ENCODE measurements at places on chromosomes 1 and 21.

- DNase-seq, result no peak
Observed at GRCh38 chr1:203669739-203670138, 43.1 kb downstream of the ATP2B4 start.

- no peak for DNase-seq
Observed at GRCh38 chr1:50986653-50987052, 16.6 kb downstream of the CDKN2C start.

- DNase-seq, result no peak
Observed at GRCh38 chr21:44603109-44603875, 2.9 kb downstream of the KRTAP10-7 start.

DNA sequence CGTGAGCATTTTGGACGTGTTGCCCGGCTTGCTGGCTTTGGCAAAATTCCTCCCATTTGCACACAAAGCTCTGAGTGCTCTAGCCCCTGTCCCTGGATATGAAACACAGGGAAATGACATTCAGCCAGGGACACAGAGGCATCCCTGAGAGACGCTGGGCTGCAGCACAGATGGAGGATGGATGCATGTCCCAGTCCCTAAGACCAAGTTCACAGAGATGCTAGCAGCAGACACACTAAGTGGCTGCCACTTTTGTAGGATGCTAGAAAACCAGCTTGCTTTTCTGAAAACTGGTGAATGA, 12.5 kb downstream of the ACTRT2 start:
- DNase-seq, result no peak

GRCh38 chr1:115658646-115659045, 16.9 kb downstream of the VANGL1 start:
- no peak for DNase-seq

DNA sequence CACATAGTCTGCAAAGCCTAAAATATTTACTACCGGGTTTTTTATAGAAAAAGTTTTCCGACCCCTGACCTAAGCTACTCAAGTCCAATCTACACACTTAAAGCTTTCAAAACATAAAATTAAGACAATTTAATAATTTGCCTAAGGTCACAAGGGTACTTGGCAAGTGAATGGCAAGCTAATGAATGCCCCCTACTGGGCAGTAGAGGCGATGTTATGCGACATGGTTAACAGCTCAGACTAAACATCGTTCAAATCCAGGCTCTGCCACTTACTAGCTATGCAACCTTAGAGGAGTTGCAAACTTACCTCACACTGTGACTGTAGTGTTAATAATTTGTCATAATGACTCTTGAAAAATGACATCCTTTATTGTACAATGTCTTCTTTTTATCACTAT, 317.2 kb upstream of the NFIA start:
- DNase-seq, result no peak

GRCh38 chr1:230125141-230125540, 58.1 kb downstream of the GALNT2 start:
- DNase-seq, result no peak

GRCh38 chr1:93845538-93846205, 33.3 kb downstream of the DNTTIP2 start:
- no peak for DNase-seq

- DNase-seq, result no peak
Observed at GRCh38 chr1:14696761-14697160, 98.3 kb downstream of the KAZN start.

DNA sequence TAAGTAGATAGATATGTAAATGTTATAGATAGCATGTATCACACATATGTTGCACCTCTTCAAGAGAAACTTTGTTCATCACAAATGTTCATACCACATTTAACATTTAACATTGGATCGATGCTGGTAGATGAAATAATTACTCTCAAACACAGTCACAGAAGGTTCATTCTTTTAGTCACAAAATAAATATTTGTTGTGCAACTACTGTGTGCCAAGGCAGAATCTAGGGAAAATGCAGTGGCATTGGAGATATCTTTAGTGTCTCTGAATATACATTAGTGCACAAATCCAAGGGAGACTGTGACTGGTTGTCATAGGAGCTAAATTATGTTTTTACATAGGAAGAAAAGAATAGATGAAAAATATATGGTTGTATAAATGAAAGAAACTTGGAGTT, 535.7 kb downstream of the BRINP3 start:
- DNase-seq, result no peak

DNA sequence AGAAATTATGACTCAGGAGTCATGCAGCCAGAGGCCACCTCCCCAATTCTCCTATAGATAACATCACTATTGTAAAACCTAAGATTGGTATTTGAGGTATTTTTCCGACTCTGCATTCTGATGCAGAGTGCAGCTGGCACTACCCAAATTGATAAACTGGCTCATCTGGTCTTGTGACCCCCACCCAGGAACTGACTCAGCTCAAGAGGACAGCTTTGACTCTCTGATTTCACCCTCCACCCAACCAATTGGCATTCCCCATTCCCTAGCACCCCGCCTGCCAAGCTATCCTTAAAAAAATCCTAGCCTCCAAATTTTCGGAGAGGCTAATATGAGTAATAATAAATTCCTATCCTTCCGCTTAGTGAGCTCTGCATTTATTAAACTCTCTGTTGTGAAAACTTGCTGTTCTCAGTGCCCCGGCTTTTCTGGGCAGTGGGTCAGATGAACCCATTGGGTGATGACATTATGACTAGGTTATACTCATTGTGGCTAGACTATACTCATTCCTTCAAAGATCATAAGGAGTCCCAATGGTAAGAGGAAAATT, 39.4 kb upstream of the EPS15 start:
- no peak for DNase-seq

DNA sequence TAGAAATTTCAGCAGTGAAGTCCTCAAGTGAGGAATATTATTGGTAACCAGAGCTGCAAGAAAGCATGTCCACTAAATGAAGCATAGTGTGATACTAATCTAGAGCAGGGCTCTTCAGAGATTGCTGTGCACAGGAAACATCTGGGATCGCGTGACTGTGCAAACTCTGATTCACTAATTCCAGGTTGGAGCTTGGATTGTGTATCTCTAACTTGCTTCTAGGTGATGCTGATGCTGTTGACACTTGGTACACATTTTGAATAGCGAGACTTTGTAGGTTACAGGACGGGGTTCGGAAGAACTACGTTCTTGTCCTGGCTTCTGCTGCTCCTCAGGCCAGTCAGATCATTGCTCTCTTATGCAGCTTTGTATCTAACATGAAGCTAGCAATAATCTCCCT, 66.5 kb downstream of the PRRX1 start:
- no peak for DNase-seq

- no peak for DNase-seq
Observed at GRCh38 chr1:80529546-80529945, 1271.2 kb upstream of the ADGRL2 start.

GRCh38 chr1:191913260-191913977, 244.8 kb upstream of the RGS18 start:
- no peak for DNase-seq

- no peak for DNase-seq
Observed at GRCh38 chr1:175904808-175905207, 161.4 kb upstream of the TNR start.

- DNase-seq, result no peak
Observed at GRCh38 chr21:36023092-36023480, 37.2 kb downstream of the SETD4 start.

DNA sequence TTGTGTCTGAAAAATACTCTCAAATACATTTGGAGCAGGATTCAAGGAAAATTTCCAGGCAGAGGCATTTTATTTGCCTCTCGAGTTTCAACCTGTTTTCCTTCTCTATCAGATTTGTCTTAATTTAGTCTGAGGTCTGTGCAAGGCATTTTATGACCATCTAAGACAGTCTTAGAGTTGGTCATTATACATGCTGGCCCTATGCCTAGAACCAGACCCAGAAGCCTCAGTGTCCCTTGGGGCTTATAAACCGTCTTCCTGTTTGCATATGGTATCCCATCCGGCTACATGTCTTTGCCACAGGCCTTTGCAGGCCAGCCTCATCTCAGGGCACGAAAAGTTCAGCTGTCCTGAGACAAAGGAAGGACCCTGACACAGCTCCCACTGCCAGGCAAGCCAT, 346.1 kb downstream of the SIPA1L2 start:
- no peak for DNase-seq

DNA sequence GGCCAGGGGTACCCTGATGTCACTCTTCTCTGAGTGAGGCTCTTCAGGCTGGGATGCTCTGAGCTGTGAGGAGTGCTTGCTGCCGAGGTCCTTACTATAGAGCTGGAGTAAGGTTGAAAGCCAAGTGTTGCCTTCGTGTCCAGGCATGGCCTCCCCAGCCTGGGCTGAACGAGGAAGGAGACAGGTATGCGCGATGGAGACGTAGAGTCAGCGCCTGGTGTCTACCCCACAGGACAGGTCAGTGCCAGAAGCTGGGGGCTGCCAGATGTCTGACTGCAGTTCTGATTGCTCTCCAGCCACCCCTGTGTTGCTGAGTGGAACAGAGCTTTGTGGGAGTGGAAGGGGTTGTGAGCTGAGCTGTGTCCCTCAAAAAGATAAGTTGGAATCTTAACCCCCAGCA, 135.8 kb upstream of the AJAP1 start:
- no peak for DNase-seq

DNA sequence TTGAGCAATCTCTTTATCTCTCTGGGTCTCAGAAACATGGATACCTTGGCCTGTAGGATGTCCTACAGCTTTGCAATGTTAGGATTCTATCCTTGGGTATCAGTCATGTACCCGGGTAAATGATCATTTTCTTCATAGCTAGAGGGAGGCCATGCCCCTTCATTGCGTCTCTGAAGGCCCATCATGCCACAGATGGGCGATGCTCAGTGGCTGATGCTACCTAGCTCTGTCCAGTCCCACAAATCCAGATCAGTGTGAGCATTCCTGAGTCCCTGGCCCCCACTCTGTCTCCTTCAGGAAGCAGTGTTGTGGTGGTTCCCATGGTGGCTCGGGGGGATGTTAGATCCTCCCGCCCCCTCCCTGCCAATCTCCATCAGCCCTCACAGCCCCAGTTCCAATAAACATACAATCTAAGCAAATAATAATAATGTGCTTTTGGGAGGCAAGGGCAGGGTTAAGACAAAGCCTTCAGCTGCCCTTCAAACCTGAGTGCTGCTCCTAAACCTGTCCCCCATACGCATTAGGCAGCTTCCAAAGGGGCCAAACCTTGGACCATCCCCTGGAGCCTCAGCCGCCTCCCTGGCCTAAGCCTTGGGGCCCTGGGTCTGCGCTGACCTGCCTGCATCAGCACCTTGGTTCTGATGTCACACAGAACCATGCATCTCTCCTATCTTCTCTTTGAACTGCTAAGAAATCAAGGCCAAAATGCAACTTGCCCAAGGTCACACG, 681 bp upstream of the GPR61 start:
- no peak for DNase-seq

DNA sequence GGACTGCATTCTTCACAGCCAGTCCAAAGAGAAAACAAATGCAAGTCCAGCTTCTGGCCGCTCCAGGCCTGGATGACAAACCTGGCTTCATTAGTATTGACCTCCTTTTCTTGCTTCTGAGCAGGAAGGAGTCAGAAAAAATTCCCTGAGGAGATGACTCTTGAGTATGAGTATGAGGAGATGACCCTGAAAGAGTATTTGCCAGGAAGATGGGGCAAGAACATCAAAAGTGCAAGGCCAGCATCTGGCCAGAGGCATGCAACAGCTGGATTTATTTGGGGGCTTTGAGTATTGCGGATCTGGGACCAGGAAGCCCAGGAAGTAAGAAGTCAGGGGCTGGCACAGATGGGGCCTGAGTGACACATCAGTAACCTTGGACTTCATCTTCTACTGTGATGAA, 113.9 kb downstream of the GLIS1 start:
- DNase-seq, result no peak

- DNase-seq, result no peak
Observed at GRCh38 chr1:248842781-248843331, 4.8 kb downstream of the ZNF672 start.

DNA sequence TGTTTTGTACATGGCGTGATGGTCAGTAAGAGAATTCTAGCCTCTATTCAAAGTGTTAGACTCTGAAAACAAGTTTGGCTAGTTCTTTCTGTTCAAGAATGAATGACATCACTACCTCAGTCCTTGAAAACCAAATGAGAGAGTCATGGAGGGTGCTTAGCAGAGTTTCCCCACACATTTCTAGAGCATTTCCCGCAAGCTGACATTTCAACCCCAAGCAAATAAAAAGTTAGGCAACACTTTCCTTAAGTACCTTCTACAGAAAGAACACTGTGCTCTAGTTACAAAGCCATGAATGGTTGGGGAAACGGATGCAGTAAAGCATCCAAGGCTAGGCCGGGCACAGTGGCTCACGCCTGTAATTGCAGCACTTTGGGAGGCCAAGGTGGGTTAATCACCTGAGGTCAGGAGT, 47.9 kb upstream of the SLC44A3 start:
- DNase-seq, result no peak

DNA sequence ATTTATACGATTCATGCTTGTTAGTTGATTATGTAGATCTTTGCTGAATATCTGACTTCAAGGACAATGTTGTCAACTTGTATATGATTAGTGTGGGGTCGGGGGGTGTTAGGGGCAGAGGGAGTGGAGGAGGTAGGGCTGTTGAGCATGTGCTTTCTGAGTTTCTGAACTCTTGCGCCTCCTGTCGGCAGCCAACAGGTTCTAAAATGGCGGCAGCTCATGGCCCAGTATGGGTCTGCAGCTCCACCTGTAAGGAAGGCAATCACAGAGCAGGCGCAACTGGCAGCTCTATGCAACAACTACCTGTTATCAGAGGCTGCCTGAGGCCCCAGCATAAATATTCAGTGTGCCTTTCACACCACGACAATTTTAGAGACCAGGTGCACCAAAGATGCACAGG, 205.8 kb upstream of the PLXNA2 start:
- no peak for DNase-seq

DNA sequence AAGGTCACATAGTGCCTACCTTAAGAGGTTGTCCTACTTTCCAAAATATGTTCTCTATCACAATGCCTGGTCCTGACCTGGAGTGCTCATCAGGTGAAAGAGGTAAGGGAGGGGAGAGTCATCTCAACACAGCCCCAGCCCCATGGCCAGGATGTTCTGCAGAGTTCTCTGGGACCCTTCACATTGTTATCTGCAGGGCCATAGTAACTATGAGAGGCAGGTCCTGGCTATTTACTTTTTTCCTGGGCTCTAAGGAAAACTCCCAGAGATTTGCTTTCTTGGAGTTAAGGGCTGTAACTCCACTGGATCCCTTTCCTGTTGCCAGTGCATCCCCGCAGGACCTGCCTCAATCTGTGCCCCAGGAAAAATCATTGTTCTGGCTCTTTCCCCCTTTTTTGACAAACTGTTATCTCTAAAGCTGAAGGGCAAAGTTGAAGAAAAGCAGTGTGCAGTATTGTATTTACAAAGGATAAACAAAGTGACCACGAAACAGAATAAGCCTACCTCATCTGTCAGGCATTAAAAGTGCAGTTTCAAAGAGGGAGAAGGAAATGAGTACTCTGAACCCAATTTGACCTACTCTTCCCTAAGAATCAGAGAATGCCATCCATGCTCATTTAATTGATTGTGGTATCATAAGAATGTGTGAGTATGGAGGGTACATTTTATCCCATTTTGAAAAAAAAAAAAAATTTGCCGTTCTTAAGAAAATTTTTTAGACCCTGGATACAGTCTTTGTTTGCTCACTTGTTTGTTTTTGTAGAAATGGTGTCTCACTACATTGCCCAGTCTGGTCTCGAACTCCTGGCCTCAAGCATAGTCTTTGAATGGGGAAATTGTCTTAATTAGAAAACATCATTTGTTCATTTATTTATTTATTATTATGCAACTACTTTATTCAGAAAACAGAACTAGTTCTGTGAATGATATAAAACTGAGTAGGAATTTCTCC, 149.6 kb downstream of the RHOU start:
- DNase-seq, result no peak
